ENCODE measurements at places on chromosomes 3 and 15. TPM values are rescaled to one million over a fixed set of nuclear protein-coding genes. Genes with fewer than 3 reads are reported as not detected.

MTFMT gene
- total RNA-seq, result 39.9 TPM

- no peak overlapping the region for H3K27ac ChIP-seq
- H3K27me3 ChIP-seq, result no peaks in the 10 kb centered on the region
- DNase-seq, result no peak
- H3K36me3 ChIP-seq, result no peaks in the 10 kb centered on the region
- no peak overlapping the region for H3K4me3 ChIP-seq
These were observed 441.7 kb downstream of the TBL1XR1 start for GRCh38 chr3:176755552-176755951.

MYRIP gene
- 12.4 TPM for total RNA-seq

GRCh38 chr15:89539027-89539426, 36.2 kb upstream of the TICRR start:
- DNase-seq, result no peak
- H3K4me3 ChIP-seq, result no peak overlapping the region
- no peaks in the 10 kb centered on the region for H3K36me3 ChIP-seq
- H3K4me1 ChIP-seq, result no peaks in the 10 kb centered on the region
- no peak overlapping the region for H3K27ac ChIP-seq

DNA sequence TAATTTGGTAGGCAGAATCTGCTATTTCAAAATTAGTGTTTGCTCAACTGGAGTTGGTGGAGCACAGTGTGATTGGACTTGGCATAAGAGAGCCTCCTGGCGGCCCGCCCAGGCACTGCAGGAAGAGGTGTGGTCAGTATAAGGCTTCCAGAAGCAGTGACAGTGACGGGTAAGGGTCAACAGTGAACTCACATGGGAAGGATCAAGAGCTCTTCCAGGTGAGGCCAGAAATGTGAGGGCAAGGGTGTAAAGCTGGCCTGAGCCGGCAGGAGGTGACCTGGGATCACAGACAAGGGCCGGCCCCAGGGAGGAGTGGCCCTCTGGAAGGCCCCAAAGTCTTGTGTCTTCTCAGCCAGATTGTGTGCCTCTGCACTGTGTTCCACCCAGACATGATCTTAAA, 93.2 kb upstream of the RNF7 start:
- H3K4me1 ChIP-seq, result no peaks in the 10 kb centered on the region
- peak; percentile 64 for DNase-seq
- H3K36me3 ChIP-seq, result no peaks in the 10 kb centered on the region
- H3K27me3 ChIP-seq, result no peaks in the 10 kb centered on the region

PLOD2 gene
- total RNA-seq, result 58.8 TPM

DNA sequence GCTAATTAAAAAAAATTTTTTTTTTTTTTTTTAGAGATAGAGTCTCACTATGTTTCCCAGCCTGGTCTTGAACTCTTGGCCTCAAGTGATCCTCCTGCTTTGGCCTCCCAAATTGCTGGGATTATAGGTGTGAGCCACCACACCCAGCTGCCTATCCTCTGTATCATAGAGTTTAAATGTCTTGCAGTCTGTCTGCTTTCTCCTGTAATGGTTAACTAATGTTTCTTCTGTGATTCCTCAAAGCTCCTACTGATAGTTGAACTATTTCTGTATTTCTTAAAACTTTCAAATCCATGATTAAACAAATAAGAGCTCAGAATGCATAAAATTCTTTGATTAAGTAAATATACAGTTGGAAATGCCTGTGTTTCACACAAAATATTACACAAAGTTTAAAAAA, 115.4 kb upstream of the TPM1 start:
- no peaks in the 10 kb centered on the region for H3K27me3 ChIP-seq
- H3K36me3 ChIP-seq, result no peaks in the 10 kb centered on the region
- DNase-seq, result no peak
- H3K4me1 ChIP-seq, result no peaks in the 10 kb centered on the region
- H3K4me3 ChIP-seq, result no peak overlapping the region
